ENCODE measurements at places on chromosomes 7 and 10.

- no peak for DNase-seq
Measured at GRCh38 chr10:58992830-58993460, 183.5 kb upstream of the PHYHIPL start.

- DNase-seq = no peak
Measured at GRCh38 chr10:73763343-73763742, 18.5 kb upstream of the CHCHD1 start.

- DNase-seq = peak; percentile 93
Measured at GRCh38 chr10:113958631-113959382, 84.9 kb upstream of the ADRB1 start.

DNA sequence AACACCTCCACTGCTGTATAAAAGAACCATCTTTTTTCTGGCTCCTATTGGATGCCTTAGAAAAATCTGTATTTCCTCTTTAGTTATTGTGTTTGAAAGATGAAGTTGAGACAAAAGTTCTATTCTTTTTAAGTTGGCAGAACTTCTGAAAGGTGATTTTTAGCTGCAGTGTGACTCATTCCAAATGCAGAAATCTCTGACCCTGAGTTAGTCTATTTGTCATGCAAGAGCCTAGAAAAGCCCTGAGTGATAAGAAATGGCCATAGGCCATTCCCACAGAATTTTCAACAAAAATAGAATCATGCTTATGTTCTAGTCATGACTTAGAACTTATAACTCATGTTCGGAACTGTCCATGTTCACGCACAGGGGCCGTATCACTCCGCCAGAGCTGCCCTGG, 89.1 kb downstream of the EGFR start:
- no peak for DNase-seq

- DNase-seq = peak; percentile 24
Measured at GRCh38 chr7:21526007-21526406, 16.8 kb upstream of the DNAH11 start.

GRCh38 chr10:33125522-33126517, 167.8 kb upstream of the ITGB1 start:
- DNase-seq = no peak

GRCh38 chr7:70616821-70617220, 515.1 kb upstream of the GALNT17 start:
- no peak for DNase-seq

DNA sequence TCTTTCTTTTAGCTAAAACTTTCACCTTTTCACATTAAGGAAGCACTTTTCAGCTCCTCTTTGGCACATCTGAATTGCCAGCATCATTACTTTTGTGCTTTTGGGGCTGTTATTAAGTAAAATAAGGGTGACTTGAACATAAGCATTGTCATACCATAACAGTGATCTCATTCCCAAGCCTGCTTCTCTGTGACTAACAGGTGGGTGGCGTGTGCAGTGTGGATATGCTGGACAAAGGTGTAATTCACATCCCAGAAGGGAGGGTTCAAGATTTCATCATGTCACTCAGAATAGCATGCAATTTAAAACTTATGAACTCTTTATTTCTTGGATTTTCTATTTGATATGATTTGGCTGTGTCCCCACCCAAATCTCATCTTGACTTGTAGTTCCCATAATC, 517.4 kb upstream of the MKI67 start:
- no peak for DNase-seq

- DNase-seq = no peak
Measured at GRCh38 chr7:42350801-42351200, 113.8 kb upstream of the GLI3 start.

DNA sequence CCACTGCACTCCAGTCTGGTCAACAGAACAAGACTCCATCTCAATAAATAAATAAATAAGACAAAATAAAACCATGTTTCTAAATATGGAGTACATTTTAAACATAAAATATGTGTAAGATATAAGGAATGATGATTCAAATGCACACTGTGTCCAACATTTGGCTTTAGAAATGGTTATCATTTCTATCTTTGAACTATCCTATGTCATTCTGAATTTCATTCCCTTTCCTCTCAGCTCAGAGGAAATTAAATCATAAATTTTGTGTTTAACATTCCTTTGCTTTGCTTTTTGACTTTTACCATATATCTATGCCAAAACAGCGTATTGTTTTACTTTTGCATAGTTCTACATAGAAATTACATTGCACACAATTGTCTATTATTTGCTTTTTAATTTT, 130.9 kb downstream of the GNAT3 start:
- DNase-seq = no peak

DNA sequence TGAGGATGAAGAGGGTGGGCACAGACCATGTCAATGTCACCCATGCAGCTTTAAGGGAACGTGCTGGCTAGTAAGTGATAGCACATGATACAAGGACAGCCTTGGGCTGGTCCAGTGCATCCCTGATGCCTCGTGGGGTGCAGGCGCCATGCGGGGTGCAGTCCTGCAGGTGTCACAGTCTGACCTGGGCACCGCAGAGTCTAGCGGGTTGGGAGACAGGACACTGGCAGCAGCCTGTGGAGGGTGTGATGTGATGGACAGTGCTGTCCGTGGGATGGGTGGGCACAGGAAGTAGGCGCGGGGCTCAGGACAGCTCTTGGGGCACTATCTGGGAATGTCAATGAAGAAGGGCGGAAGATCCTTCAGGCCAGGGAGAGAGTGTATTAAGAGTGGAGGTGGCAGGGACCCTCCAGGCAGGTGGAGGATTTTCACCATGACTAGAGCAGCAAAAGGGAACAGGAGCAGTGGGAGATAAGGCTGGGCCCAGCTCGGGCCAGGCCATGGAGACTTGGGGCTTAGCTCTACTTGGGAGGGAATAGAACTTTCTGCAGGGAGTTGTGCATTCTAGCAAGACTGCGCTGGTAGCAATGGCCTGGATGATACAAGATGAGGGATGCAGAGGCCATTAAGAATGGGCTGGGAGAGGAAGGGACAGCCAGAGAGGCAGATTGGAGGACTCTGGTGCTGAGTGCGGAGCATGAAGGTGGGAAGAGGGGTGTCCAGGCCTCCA, 122.5 kb downstream of the PTPN20 start:
- DNase-seq = no peak

- peak; percentile 53 for DNase-seq
Measured at GRCh38 chr7:33062023-33062781, at the start of gene NT5C3A. NT5C3A (minus strand) TSS chr7:33062776; CDS start chr7:33062705, 71 bp downstream.

DNA sequence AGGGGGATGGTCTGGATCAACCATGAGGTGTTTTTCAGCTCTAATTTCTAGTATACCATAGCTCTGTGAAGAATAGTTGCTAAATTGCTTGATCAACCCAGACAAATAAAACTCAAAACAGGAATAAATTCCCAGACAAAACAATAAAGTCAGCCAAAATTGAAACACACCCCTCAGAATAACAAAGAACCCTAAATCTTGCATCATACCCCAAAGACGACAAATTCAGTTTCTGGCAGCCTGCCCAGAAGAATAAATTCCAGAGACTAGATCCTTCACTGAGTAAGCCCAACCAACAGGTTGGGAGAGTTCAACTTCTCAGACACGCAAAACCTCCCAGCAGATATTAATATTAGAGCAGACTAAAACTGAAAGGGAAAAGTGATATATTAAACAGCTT, 11.2 kb upstream of the SEM1 start:
- peak; percentile 11 for DNase-seq

DNA sequence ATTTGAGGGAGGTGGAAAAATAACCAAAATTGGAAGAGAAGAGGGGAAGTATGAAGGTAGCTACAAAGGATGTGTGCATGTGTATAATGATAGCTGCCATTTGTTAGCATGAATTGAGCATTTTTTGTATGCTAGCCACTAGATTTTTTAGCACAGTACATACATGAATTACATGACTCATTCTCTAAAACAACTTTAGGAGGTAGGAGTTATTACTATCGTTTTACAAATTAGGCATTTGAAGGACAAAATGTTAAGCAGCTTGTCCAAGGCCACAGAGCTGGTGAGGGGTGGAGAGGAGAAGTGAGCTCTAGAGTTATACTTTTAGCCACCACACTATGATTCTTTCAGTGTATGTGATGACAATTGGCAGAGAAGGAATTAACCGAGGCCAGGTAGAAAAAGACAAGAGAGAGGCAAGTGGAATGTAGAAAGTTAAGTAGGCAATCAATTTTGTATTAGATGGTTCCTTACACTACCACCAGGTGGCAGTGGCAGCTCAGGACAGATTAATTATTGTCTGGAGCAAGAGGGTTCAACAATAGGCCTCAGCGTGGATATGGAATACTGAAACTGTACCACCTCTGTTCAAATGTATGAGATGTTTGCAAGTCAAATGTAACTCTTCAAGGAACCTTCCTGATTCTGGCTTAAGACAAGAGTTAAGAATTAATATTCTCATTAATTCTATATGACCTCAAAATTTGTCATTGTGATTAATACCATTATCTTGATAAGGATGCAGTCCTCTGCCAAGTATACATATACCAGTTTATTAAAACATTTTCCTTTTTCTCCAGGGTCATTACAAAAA, 128.0 kb downstream of the MBL2 start:
- peak; percentile 63 for DNase-seq

DNA sequence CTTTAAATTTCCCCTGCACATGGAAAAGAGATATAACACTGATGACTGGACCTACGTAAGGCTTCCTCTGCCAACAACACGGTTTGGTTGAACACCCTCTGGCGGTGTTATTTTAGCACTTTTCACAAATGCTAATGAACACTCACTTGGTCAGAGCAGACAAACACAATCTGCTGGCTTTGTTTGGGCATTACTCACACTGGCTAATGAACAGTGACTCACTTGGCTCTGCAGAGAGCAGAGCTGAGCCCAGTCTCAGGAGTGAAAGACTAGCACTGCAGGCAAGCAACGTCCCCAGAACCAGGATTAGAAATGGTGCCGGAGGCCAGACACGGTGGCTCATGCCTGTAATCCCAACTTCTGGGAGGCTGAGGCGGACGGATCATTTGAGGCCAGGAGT, 430.8 kb downstream of the PLXNA4 start:
- DNase-seq = peak; percentile 66

- DNase-seq = no peak
Measured at GRCh38 chr10:14691359-14691758, 83.3 kb downstream of the FAM107B start.

DNA sequence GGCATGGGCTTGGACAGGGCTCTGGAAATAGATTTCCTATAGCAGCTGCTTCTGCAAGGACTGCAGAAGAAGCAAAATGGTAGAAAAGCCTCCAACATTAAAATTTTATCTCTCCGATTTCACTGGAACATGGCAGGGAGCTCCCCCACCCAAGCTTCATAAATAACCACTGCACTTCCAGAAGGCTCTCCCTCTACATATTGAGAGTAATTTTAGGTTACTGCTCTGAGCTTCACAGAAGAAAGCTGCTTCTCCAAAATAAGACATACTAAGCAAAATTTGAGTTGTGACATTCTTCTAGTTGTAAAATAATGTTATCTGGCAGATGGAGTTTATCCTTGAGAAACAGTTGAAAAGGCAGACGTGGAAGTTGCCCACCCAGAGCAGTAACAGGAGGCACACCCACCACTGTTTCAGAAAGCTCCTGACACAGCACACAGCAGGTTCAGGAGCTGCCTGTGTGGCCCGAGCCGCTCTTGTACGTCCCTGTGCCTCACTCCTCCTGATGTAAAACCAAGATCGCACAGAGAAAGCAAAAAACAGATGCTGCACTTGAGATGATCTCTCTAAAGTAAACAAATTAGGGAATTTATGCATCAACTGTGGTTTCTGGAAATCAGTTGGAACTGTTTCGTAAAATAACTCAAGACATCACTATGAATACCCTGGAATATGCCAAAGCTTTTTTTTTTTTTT, 621.0 kb downstream of the PARD3 start:
- peak; percentile 43 for DNase-seq

GRCh38 chr7:3568516-3568915, 267.5 kb downstream of the SDK1 start:
- no peak for DNase-seq

GRCh38 chr7:92517631-92518030, 10.7 kb downstream of the PEX1 start:
- peak; percentile 71 for DNase-seq

GRCh38 chr10:124568339-124568738, 106.7 kb downstream of the LHPP start:
- DNase-seq = no peak

- DNase-seq = no peak
Measured at GRCh38 chr10:61542596-61542995, 89.4 kb upstream of the TMEM26 start.

DNA sequence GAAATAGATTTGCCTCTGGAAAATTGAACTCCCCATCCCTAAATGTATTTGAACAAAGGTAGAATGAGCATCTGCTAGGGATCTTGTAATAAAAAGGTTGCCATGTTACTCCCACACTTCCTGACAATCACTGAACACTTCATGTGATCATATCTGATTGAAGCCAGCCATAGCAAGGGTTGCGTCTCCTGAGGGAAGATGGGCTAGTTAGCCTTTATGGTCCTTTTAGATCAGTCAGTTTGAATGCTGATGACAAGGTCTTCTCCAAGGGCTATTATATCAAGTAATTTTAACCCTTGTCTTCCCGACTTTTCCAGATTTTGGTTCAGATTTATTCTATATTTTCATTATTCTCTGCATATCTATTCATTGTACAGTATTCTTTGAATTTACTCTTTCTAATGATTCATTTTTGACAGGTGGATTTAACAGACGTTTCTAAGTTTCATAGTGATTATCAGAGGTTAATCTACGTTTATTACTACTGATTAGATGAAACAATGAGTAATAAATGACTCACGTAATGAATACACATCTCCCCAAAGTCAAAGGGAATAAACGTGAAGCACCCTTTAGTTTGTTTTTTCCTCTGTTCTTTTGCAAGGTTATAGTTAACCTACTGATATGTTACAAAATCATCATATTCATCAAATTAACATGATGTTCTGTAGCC, 28.1 kb downstream of the CSGALNACT2 start:
- no peak for DNase-seq

DNA sequence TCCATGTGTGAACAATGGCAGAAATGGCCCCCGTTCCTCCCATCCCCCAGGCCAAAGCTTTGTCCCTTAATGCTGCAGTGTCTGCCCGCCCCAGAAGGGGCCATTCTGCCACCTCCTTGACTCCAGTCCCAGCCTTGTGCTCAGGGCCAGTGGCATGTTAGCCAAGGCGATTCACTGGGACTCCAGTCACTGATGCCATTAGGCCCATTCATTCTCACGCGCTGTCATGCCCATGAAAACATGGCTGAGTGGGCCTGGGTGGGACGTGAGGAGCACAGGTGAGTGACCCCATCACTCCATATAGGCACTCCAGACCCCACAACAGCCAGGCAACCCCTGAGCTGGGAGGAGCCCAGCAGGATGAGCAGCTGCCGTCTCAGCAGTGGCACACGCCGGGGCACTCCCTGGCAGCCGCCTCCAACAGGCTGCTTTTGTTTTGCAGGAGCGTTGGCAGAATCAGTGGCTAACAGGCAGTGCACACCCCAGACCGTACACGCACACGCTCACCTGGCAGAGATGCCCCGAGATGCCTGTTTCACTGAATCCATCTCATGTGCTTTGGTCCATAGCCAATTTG, 79.5 kb downstream of the TCERG1L start:
- no peak for DNase-seq
